ENCODE measurements at places on chromosomes 4 and X.

DNA sequence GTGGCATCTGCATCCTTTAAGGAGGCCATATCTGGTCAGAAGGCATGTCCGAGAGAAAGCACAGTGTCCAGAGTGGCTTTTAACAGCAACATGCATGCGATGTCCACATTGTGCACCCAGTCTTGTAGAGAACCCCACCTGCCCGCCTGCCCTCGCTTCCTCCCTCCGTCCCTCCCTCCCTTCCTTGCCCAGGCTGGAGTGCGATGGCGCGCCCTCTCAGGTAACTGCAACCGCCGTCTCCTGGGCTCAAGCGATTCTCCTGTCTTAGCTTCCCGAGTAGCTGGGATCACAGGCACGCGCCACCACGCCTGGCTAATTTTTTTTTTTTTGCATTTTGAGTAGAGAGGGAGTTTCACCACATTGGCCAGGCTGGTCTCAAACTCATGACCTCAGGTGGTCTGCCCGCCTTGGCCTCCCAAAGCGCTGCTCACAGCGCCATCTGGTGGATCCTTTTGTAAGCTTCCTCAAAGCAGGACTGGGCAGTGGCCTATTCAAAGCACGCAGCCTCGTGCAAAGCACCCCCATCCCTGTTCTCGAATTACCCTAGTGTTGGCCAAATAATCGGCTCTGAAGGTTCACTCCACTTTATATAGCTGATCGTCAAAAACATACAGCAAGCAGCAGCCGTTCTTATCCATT lies 15.0 kb downstream of the BRCC3 start:
- DNase-seq: peak; percentile 24

DNA sequence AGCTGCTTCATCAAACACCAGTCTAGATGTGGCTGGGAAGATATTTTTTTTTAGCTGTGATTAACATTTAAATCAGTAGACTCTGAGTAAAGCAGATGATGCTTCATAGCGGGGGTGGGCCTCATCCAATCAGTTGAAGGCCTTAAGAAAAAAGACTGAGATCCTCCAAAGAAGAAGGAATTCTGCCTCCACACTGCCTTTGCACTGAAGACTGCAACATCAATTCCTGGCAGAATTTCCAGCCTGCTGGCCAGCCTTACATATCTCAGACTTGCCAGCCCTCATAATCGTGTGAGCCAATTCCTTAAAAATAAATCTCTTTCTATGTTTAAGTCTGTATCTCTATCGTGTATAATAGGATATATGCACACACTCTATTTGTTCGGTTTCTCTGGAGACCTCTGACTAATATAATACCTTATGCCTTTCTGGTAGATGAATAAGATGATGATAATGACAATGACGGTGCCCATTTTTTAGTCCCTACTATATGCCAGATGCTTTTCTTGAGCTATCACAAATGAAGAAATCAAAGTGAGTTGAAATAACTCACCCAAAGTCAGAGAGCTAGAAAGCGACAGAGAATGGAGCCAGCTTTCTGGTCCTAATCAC lies 66.1 kb upstream of the SOD3 start:
- no peak for DNase-seq

GRCh38 chr4:4854649-4855295 lies 4.7 kb upstream of the MSX1 start:
- no peak for DNase-seq

DNA sequence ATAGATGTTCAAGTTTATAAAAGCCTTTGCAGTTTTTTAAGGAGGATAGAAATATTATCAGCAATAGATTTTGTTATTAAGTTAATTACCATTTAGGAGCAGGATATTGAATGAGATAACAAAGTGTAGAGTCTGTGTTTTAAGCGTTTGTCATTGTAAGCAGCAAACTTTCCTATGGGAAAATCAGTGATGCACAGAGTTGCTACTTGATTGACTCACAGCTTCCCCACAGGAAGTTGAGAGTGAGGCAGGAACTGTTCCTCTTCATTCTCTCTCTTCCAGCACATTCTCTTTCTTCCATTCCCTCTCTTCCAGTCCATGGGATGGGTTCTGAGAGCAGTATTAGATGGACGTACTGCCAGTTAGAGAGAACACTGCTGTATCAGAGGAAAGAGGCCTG lies 867.7 kb upstream of the AGA start:
- no peak for DNase-seq

DNA sequence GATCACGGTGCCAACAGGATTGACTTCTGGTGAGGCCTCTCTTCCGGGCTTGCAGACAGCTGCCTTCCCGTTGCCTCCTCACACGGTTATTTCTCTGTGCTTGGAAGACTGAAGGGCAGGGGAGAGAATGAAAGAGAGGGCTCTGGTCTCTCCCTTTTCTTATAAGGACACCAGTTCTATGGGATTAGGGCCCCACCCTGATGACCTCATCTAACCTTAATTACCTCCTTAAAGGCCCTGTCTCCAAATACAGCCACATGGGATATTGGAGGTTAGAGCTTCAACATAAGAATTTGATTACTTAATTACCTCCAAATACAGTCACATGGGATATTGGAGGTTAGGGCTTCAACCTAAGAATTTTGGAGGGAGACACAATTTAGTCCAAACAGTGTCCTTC lies 46.5 kb downstream of the EVC start:
- DNase-seq: no peak

GRCh38 chr4:107939307-107939706 lies 8.0 kb downstream of the CYP2U1 start:
- no peak for DNase-seq

DNA sequence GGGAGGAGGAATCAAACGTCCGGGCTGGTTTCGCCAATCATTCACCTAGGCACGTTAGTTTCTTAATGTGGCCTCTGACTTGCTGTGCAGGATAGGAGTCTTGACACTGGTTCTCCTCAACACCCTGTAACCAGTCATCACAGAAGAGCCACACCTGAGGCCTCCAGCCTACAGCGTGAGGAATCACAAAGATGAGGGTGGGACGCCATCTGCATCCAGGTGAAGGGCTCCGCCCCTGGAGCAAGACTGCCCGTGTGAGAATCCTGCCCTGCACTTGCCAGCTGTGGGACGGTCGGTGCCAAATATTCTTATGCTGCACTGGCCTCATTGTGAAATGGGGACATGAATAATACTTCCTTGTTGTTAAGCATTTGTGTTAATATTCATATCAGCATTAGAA lies 35.7 kb upstream of the TSPAN5 start:
- DNase-seq: no peak

GRCh38 chrX:117998171-117998570 lies 118.4 kb downstream of the KLHL13 start:
- DNase-seq: no peak

DNA sequence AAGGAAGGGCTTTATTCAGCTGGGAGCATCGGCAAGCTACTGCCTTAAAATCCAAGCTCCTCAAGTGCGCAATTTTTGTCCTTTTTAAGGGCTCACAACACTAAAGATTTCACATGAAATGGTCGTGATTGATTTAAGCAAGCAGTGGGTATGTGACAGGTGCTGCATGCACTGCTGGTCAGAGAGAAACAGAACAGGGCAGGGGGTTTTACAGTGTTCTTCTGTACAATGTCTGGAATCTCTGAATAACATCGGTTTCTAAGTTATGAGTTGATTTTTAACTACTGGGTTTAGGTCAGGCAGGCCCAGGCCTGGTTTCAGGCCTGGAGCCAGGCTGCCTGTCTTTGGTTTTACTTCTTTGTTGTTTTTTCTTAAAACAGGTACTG lies 6.0 kb downstream of the UGT2B17 start:
- no peak for DNase-seq

- no peak for DNase-seq
Measured at GRCh38 chr4:11402192-11402591, 26.5 kb downstream of the HS3ST1 start.

- DNase-seq: no peak
Measured at GRCh38 chr4:1225272-1226143, 23.4 kb downstream of the CTBP1 start.

- DNase-seq: no peak
Measured at GRCh38 chr4:17332478-17332877, 179.4 kb downstream of the QDPR start.

DNA sequence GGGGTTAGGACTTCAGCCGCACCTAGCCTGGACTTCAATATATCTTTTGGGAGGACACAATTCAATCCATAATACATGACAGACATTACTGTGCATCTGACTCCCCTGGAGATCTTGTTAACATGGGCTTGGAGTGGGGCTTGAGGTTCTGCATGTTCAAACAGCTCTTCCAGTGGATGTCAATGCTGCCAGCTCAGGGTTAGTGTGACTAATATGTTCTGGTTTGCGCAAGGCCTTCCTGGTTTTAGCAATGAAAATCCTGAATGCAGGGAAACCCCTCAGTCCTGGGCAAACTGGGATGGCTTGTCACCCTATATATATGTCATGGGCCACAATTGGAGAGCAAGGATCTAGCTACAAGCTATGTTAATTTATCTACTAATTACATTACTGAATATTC lies 2.7 kb upstream of the TSPAN7 start:
- DNase-seq: no peak

- DNase-seq: no peak
Measured at GRCh38 chr4:168748807-168749206, 252.0 kb downstream of the PALLD start.

DNA sequence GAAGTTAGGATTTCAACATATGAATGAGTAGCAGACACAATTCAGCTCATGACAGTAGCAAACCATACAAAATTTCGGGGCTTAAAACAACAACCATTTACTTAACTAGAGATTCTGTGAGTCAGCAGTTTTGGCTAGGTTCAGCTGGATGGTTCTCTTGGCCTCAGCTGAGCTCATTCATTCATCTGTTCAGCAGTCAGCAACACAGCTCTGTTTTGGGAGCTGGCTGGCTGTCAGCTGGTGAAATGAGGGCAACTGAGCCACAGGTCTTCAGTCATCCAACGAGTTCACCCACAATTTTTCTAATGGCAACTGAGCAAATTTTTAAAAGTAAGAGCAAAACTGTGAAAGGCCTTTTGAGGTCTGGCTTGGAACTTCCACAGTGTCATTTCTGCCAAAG lies 2005.1 kb upstream of the AGA start:
- no peak for DNase-seq

DNA sequence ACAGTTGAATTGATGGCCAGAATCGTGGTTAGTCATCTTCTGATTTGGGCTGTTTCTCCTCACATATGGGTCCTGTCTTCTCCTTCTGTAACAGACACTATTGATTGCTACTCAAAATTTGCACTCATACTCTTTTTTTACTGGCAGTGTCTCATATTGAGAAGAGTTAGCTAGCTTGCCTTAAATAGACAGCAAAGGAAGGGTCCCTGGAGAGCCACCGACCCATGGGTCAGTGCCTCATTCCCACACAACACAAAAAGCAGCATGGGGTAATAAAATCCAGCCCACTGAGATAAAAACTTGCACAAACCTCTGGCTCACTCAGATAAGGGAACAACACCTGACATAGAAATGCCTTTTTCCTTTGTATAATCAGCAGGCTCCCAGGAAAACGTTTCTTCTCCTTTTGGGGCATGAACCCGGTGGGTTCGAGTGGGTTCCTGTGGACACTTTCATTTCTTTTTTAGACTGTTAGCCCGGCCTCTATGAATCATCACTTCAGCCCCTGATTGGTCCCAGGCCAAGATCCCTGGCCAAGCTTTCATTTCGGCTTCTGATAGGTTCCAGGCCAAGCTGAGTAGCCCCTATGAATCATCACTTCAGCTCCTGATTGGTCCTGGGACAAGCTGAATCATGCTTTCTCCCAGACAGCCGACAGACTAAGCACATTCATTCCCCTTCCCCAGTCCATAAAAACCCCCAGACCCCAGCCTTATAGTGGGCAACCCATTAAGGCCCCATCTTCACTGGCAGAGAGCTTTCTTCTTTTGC lies 408.1 kb downstream of the DCAF12L2 start:
- no peak for DNase-seq

DNA sequence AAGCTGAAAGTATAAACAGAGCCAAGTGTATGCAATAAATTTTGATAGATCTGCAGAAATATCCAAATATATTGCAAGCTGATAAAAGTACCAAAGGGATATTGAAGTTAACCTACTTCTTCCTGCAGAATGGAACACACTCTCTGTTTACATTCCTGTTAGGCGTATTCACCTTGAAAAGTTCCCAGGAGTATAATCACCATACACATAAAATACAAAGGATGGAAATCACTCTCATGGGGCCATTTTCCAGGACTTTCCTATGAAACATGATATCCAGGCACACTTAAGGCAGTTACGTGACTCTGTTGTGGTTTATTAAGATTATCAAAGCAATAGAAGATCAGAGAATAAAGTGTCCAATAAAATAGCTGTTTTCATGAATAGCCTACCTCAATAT lies 1142.3 kb downstream of the NLGN4X start:
- no peak for DNase-seq
